ENCODE measurements at places on chromosomes 12 and 14. TPM values are rescaled to one million over a fixed set of nuclear protein-coding genes. Genes with fewer than 3 reads are reported as not detected.

The BCAT1 gene
- total RNA-seq: 10.0 TPM

The TM7SF3 gene
- total RNA-seq: 54.3 TPM

The OTX2 gene
- total RNA-seq: not detected

The GRIN2B gene
- under 0.01 TPM for total RNA-seq

The OR6C75 gene
- total RNA-seq: not detected

The NKX2-8 gene
- not detected for total RNA-seq

The C3AR1 gene
- 4.0 TPM for total RNA-seq

The KRT79 gene
- total RNA-seq: not detected

The KRT5 gene
- total RNA-seq: not detected

The C12orf50 gene
- total RNA-seq: not detected

The TSPAN8 gene
- total RNA-seq: 2.5 TPM

The OR10A7 gene
- total RNA-seq: not detected

The SLC4A8 gene
- total RNA-seq: 1.0 TPM

The C1QL4 gene
- not detected for total RNA-seq

The LAG3 gene
- total RNA-seq: 0.42 TPM

The SLC39A5 gene
- 195 TPM for total RNA-seq

The AQP2 gene
- not detected for total RNA-seq

The NPFF gene
- total RNA-seq: not detected

The GPR65 gene
- total RNA-seq: 2.3 TPM

The RPGRIP1 gene
- 0.42 TPM for total RNA-seq

The VDR gene
- total RNA-seq: 0.42 TPM

The CAPZA3 gene
- 0.33 TPM for total RNA-seq

The ARHGAP5 gene
- 48.7 TPM for total RNA-seq

The AHNAK2 gene
- 0.05 TPM for total RNA-seq

The GDF3 gene
- not detected for total RNA-seq

The DEGS2 gene
- 0.17 TPM for total RNA-seq

The PZP gene
- total RNA-seq: 0.05 TPM

The FAM181A gene
- total RNA-seq: not detected

The PDE3A gene
- 3.7 TPM for total RNA-seq

The FGF6 gene
- total RNA-seq: not detected

The VWF gene
- total RNA-seq: 10.8 TPM

The MEG3 gene
- 485 TPM for total RNA-seq
